Anterior cingulate cortex (tissue), 58 donors: ENCODE measurements at places on chromosomes 5 and 9.
A peak's percentile ranks its signal among the peaks of the same experiment; 100 is the strongest.

DNA sequence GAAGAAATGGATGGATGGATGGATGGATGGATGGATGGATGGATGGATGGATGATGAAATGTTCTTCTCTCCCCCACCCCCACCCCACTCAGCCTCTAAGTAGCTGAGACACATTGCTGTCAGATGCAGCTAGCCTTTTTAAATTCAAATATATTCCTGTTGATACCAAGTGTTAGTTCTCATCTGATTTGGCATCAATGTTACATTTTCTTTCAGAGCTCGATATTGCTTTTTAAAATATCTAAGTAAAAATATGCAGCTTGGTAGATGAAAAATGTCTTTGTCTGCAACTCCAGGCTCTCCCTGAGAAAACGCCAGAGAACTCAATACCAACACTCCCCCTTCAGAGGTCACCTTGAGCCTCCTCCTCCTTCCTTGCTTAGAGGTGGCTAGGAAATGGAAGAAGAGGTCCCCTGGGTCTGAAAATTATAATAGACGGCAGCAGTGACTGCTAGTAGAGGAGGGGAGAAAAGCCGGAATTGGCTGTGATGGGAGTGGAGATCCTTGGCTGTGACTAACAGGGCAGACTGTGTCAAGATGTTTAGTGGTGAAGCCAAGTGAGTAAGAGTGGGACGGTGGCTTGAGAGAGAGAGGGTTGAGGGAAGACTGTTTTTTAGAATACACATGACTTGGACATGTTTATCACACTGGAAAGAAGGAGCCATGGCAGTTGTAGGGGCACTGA, 156.0 kb downstream of the ZNF462 start:
- no peak for DNase-seq

DNA sequence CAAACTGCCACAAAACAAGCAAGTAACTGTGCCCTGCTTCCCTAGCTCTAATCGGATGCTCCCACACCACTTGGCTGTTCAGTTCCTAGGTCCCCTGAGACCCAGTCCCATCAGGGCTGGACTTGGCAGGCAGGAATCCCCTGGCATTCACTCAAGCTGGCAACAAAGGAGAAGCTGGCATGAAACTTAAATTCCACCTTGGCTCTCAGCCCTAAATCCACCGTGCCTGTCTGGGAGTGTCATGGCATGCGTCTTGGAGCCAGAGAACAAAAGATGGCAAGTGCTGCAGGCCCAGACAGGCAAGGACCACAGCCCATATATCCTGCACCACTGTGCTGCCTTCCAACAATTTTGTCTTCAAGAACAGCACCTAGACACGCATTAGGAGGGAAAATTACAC, 38.2 kb downstream of the ETF1 start:
- no peak for DNase-seq

GRCh38 chr9:128053560-128053959, 13.6 kb downstream of the NAIF1 start:
- peak; percentile 2 for DNase-seq

DNA sequence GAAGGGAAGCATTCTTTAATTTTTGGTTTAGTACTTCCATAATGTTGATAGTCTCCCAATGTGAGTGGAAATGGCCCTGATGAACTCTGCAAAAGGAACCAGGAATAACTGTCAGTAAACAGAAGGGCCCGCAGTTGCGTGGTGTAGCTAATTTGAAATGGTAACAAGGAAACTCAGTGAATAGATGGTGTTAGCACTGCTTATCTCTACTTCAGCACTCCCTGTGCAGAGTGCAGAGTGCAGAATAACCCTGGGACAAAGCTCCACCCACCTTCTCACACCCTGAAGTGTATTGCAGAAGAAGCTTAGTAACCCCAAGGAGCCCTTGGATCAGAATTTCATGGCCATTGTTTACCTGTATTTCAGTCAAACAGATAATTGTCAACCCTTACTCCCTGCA, 158.9 kb downstream of the PCSK5 start:
- no peak for DNase-seq

GRCh38 chr9:126756876-126757415, 47.9 kb upstream of the ZBTB43 start:
- DNase-seq: peak; percentile 11

DNA sequence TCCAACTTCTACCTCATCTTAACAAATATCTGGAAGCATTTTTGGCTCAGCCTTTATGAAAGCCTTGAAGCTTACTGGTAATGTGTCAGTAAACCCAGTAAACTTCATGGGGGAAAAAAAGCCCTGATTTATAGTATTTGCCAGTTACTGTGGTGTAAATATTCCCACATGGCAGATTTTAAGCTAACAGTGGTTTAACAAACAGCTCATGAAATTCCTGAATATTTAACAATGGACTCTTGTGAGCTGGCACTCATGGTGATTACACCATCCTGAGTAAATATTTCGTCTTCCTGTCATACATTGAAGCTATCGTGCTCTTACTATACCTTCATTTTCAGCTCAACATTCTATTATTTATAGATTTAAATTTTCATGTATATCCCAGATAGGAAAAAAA, 57.0 kb upstream of the ACOT12 start:
- DNase-seq: no peak

DNA sequence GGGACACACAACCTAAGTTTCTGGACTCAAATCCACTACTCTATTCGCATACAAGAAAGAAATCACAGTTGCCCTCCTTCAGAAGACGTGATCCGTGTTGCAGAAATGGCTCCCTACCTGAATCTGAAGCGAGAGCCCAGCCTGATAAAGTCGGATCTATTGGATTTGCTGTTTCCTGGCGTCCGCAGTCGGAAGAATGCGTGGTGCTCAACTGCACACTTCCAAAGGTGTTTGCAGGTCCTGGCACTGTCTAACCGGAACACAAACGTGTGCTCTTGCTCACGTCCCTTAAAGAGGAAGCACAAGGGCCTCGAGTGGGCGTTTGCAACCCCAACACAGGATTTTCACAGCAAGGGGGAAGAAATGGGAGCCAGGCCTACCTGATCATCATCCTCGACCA, 65.5 kb downstream of the EPB41L4B start:
- no peak for DNase-seq

- no peak for DNase-seq
Measured at GRCh38 chr9:4375424-4376200, 75.7 kb upstream of the GLIS3 start.

- no peak for DNase-seq
Measured at GRCh38 chr5:15783734-15784133, 283.8 kb downstream of the FBXL7 start.

- no peak for DNase-seq
Measured at GRCh38 chr9:128231638-128232527, 28.7 kb downstream of the DNM1 start.

DNA sequence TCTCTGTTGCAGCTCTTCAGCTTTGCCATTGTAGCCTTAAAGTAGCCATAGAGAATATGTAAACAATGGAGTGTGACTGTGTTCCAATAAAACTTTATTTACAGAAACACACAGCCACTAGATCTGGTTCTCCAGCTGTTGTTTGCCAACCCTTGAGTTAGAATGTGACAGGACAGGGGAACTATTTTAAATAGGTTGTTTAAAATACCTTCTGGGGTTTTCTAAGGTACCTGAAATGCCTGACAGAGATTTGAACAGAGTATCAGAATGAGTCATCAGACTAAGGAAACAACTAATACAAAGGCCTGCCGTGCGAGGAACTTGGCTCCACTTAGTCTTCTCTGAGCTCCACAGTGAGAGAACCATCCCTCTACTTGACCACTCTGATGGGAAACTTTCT, 85.4 kb downstream of the HSD17B4 start:
- DNase-seq: no peak

DNA sequence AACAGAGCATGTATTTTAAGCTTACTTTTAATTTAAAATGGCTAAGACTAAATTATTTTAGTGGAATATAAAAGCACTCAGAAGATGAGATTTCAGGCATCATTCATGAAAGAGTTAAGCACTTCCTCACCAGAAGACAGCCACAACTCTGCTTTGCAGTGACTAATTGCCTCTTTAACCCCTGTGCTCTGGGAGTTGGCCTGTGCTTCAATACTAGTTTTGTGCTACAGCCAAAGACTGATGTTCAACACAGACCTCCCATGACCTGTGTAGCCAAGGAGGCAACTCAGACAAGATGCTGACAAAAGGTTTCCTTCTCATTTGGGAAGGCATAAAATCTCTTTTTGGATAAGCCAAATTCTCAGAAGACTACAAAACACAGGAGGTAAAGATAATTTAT, 353.5 kb downstream of the FBXL17 start:
- no peak for DNase-seq

- DNase-seq: peak; percentile 80
Measured at GRCh38 chr5:83473346-83474160, 2.0 kb downstream of the VCAN start.

DNA sequence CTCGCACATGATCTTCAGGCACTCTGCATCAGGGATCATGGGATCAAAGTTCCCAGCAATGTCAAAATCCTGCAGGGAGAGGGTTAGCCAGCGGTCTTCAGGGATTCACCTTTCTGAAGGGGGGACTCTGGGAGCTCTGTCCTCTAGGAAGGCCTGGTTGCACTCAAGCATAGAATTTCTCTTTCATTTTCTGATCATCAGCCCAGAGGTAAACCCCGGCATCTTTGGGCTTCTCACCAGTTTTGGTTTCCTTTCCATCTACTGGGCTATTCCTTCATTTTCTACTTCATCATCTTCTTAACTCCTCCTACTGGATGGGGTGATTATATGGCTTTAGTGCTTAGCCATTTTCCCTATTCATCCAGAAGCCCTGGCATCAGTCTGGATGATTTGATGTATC, 4.6 kb upstream of the DND1 start:
- no peak for DNase-seq

GRCh38 chr5:137218896-137219295, 280.2 kb downstream of the SPOCK1 start:
- no peak for DNase-seq

DNA sequence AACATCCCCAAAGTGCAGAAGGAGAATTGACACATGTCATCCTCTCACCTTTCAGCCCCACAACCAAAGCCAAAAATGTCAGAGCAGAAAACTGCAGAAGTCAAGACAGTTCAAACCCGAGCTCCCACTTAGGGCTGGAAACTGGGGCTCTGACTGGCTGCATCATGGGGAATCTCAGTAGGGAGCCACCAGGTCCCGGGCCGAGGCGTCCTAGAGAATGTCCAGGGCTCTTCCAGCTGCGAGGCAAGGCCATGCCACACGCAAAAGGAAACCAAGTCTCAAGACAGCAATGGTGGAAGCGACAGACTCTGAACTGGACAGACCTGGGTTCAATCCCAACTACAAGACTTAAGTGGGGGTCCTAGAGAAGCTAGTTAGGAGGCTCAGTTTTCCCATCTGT, 13.8 kb downstream of the SH3PXD2B start:
- DNase-seq: no peak

DNA sequence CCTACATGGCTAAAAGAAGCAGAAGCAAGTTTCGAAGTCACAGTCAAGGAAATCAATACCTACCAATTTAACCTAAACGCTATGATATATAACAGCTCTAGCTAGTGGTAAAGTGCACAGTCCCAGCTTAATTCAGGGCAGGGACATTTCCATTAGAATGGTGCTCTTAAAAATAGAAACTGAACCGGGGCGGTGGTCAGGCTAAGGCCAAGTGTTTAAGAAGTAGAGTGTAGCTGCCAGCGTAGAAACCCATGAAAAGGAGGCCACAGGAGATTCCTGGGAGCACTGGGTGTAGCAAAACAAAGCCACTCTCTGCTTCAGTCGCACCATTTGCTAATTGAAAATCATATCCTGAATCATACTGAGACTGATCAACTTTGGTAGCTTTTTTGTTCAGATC, 28.8 kb downstream of the PPIC start:
- no peak for DNase-seq

DNA sequence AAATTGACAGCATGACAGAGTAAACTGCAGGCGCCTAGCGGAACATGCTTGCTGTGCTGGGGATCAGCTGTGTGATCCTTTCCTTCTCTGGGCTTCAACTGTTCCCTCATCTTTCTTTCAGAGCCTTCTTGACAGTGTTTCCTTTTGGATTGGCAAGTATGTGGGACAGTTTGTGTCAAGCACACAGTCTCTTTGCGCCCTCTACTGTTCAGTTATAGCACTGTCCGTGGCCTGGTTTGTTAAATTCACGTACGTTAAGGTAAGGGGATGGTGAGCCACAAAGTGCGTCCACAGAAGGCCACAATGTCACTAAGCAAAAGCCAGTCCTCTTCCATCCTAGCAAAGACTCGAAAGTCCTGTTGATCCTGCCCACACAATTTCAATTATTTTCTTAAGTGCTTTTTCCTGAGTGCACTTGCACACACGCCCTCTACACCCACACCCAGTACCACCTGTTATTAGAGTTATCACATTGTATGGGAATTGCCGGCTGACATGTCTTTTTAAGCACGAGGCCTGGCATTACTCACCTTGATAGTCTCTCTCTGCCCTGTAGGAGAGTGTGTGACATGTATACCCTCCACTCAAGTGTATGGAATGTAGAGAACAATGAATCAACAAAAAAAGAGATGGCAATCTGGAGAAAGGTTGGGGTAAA, 22.5 kb upstream of the PTPN3 start:
- no peak for DNase-seq

GRCh38 chr5:38607930-38608564, 51.6 kb upstream of the LIFR start:
- DNase-seq: no peak

DNA sequence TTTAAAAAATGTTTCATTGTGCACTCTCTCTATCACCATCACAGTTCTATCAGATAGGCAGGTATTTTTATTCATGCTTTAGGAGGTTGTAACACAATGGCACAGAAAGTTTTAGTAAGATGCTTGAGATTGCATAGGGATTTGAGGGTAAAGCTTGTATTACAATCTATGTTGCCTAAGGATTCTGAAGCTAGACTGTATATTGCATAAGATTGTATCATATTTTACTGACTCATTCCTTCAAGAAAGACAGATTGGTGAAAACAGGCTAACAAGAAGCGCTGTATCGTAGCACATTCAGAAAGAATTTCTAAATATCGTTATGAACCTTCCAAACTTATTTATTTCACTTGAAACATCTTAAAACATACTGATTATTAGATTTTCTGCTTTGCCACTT, 577.7 kb downstream of the EBF1 start:
- no peak for DNase-seq

DNA sequence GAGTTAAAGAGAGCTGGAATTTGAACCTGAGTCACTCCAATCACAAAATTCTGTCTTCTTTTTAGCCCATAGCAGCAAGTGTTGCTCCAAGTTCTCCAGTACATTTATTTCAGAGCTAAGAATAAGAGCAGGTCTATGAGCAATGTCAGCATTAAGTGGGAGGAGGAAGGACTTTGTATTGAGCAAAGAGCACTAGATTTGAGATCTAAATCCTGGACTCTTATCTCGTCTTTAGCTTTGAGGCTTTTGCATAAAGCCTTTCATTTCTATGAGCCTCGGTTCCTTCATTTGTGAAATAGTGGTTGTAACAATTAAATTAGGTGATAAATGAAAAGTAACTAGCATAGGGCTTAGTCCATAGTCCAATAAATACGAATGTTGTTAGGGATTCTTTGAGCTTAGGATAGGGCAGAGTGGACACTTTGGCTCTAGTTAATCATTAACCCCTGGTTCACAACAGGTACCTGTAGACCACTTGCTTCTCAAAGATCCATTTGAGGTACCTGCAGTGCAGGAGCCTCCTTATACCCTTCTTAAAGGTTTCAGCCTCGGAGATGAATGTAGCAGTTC, 464.1 kb upstream of the KLF4 start:
- no peak for DNase-seq

GRCh38 chr5:39099831-39100230, 25.6 kb upstream of the RICTOR start:
- no peak for DNase-seq

GRCh38 chr5:122110987-122111386, 18.4 kb upstream of the ZNF474 start:
- no peak for DNase-seq

GRCh38 chr9:125472926-125473701, 211.5 kb downstream of the GAPVD1 start:
- DNase-seq: no peak

GRCh38 chr9:93683331-93684134, 107.1 kb downstream of the PHF2 start:
- DNase-seq: no peak
